PC-3 (cell line): ENCODE measurements at places on chromosomes 6 and 20.

DNA sequence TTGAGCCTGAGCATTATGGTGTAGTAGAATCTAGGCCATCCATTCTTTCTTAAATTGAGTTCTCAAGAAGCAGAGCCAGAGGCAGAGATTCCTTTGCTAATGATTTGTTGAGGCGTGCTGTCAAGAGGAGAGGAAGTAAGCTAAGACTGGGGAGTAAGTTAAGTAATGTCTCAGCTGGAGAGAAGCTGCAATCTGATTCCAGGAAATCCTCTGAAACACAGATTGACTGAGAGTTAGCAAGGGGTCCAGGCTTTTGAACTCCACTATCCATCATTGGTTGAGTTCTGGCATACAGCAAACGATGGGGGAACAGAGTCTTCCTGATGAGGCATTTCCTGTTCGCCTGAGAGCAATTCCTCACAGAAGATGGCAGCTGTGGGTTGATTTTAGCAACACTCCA lies 207.4 kb upstream of the RAB32 start:
- DNase-seq, result no peak

DNA sequence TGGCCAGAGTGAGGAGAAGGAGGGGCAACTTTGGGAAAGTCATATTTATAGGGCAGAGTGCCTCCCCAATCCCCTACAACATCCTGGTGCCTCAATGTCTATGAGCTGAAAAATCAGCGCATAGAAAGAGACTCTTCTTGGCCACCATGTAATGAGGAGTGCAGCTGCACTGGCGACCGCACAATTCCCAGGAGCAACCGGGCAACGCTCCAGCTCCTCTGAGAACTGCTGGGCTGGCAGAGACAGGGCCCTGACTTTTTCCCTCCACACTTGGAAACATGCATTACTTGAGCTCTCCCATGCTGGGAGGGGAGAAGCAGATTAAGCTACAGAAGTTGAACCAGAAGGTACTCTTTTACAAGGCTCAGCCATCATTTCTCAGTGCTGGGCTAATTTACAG lies 31.4 kb upstream of the MARCKS start:
- DNase-seq, result no peak

DNA sequence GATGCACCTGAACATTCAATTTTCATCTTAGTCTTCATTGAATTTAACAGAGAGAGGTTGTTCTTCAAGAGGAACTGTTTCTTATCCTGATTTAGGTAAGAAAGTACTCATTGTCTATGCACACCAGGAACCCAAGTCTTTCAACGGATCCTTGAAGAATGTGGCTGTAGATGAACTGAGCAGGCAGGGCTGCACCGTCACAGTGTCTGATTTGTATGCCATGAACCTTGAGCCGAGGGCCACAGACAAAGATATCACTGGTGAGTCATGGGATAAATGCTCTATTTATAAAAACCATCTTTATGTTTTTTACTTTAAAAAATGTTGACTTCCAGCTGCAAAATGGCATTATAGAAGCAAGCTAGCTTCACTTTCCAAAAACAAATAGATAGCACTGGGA lies 10.2 kb downstream of the NQO2 start:
- DNase-seq, result no peak

- no peak for DNase-seq
Measured at GRCh38 chr6:169225887-169226286, 27.8 kb downstream of the THBS2 start.

DNA sequence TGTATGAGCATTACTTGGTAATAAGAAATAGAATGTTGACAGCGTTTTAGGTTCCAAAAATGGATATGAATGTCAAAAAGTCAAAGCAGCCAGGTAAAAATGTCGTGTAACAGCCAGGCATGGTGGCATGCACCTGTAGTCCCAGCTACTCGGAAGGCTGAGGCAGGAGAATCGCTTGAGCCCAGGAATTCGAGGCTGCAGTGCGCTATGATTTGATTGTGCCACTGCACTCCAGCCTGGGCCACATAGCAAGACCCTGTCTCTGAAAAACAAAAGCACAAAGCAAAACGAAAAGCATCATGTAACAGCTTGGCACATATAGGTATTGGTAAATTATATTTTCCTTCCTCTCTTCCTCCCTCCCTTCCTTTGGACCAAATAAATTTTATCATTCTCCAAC lies 16.2 kb upstream of the FOXP4 start:
- DNase-seq, result no peak

- DNase-seq, result no peak
Measured at GRCh38 chr6:87297119-87297518, 25.3 kb upstream of the SMIM8 start.

- peak; percentile 85 for DNase-seq
Measured at GRCh38 chr6:56708810-56709597, 66.3 kb upstream of the DST start.

GRCh38 chr6:135819665-135820064 lies 31.8 kb upstream of the PDE7B start:
- no peak for DNase-seq

- DNase-seq, result no peak
Measured at GRCh38 chr6:134740027-134740373, 209.9 kb downstream of the ALDH8A1 start.

DNA sequence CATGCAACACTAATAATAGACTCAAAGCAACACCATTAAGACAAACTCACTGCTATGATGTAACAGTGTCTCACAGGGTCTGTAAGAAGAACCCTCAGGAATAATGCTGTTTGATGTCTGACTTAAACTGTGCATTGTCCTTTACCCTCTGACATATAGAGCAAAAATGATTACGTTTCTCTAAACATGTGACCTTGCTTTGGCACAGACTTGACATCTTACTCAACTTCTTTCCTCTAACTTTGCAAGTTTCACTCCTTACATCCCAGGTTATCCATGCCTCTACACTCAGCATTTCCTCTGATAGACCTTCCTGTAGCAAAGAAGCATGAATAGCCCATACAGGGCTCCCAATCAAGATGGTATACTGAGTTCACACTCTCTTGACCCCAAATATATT lies 252.7 kb downstream of the UST start:
- DNase-seq, result peak; percentile 44

DNA sequence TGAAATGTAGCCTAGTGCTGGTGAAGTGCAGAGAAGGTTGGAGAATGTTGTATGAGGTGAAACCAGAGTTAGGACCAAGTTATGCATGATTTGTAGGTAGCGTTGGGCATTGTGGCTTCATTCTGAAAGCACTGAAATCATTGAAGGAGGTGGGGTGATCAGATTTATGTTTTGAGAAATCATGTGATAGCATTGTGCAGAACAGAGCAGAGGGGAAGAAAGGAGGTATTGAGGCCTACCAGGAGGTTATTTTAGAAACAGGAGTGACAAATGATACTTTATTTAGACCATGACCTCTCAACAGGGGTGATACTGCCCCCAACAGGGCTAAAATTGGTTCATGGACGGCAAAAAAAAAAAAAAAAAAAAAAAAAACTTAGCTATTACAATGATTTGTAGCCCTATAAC lies 15.6 kb upstream of the HMGN3 start:
- DNase-seq, result no peak

- no peak for DNase-seq
Measured at GRCh38 chr6:106529438-106529837, 99.9 kb downstream of the RTN4IP1 start.

DNA sequence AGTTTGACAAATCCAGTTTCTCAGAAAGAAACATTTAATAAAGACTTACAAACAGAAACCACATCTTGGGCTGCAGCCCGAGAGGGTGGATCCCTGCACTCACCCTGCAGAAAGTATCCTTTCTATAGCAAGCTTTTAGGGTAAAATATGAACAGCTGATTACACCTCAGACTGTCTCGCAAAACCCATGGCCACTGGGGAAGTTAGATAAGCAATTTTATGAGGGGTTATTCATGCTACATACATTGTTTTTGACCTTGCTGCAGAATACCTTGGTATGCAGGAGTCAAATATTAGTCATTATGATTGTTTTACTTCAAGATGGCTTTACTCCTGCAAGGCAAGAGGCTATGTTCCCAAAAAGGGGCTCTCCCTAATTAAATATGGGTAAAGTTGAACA lies 126.9 kb downstream of the OR2B2 start:
- DNase-seq, result peak; percentile 72

DNA sequence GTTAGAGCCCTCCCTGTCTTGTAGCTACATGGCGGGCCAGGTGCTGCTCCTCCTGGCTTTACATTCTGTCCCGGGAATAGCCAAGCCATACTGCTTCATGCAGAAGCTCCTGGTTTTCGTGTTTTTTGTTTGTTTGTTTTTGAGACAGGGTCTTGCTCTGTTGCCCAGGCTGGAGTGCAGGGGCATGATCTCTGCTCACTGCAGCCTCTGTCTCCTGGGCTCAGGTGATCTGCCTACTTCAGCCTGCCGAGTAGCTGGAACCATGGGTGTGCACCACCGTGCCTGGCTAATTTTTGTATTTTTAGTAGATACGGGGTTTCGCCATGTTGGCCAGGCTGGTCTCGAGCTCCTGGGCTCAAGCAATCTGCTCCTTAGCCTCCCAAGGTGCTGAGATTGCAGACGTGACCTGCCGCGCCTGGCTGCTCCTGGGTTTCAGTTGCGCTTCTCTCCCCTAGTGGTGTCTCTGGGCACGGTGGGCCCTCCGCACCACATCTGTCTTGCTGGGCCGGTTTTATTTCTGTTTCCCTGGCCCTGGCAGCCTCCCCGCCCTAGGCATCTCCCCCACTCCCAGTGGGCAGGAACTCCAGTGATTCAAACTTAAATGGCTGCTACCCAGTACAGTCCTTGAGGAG lies 12.9 kb downstream of the CDYL start:
- no peak for DNase-seq

DNA sequence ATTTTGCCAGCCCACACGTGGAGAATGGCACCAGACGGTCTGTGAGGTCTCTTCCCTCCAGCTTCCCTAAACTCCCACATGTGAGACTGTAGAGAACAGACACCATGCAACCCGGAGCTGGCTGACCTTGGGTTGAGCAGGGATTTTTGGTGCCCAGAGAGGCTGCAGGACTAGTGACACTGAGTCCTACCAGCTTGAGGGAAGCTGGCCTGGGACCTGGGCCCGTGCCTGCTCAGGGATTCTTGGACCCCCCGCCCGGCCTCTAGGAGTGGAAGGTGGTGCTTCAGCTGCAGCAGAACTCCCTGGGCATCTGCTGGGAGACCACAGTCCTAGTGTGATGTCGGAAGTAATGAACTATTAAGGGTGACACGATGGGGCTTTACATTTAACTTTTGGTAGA lies 3.2 kb downstream of the PSMG4 start:
- no peak for DNase-seq

DNA sequence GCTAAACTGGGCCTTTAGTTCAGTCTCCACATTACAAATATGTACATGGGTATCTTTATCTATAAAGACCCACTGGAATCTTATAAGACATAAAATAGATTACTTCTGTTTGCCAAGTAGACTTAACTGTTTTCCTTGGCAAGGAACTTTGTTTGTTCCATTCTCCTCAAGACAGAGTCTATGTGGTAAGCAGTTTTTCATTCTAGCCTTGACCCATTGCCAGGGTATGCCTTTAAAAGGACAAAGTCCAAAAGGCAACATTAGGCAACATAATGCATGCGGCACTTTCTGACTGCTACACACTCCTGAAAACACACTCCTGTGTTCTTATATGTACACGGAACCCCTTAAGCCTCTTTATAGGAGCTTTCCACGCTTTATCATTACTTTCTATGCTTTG lies 20.4 kb downstream of the VNN1 start:
- DNase-seq, result peak; percentile 63

- DNase-seq, result peak; percentile 79
Measured at GRCh38 chr20:59074456-59074855, 31.9 kb upstream of the PRELID3B start.

DNA sequence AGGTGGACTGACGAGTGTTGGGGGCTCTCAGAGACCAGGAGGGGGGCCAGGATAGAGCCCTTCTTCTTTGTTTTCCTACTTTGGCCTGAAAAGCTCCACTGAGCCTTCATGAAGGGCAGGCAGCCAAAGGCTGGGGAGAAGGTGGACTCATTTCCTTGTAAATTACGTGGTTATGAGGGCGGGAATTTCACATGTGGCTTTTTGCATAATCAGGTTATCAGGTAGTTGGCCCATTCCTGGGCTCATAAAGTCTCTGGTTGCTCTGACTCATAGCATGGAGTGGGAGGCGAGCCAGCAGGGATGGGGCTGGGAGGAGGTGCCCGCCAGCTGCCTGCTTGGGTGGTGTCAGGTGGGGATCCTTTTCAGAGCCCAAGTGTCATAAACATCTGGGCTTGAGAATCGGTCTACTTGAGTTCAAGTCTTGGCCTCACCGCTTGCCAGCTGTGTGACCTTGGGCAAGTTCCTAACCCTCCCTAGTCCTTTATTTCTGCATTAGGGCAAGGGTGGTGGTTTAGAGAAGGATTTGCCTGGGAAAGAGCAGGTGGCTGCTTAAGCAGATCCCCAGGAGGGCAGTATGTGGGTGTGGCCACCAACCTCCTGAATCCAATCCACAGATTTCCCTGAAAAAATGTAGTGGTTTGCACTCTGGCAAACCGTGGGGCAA lies 26.5 kb upstream of the RNF24 start:
- peak; percentile 100 for DNase-seq

DNA sequence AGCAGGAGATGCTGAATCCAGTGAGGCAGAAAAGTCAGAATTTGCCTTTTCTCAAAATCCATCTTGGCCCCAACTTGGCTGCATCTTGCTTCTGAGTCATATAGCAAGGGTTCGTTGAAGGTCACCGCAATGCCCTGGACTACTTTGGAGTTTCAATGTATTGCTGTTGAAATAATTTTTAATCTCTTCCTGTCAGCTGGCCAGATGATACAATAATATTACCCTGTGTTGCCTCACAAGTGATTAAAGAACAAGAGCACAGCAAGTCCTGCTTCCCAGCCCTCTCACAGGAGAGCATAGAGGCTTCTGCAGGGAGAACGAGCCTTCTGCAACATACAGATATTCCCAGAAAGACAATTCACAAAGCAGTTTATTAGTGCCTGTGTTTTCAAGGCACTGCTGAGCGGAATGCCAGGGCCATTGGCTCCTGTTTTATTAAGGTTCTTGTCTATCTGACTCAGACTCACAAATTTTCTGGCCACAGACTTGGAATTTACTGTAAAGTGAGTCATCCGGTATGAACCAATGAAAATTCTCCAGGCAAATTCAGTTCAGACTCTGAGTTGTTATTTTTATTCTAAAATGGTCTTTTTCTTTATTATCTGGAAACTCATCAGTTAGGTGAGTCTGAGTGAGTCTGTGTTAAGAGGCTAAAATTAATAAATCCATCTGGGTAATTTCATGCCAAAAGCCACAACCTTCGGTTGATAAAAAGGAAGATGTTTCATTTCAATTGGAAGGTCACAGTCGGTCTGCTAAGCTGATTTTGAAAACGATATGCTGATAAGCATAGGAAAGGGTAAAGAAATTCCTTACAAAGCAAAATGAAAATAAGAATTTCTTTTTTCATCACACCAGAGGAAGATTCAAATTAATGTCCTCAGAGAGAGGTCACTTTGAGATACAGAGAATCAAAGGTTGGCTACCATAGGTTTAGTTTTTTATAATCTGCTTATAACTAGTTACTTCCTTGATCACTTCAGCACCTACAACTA lies 289.4 kb upstream of the STXBP5 start:
- peak; percentile 90 for DNase-seq

DNA sequence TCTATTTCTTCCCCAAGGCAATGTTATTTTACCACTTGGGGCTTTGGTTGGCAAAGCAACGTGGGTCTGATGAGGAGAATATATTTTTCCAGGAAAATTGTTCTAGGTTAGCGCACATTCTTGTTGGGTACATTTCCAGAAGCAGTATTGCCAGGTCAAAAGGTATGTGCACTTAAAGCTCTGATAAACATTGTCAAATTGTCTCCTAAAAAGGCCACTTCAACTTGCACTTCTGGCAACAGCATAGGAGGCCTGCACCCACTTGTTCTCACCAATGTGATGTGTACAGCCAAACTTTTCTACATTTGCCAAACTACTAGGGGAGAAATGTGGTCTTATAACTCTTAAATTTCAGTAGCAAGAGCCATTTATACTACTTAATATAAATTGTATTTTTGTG lies 197.5 kb upstream of the COL21A1 start:
- no peak for DNase-seq

- DNase-seq, result peak; percentile 26
Measured at GRCh38 chr20:43799150-43799711, 72.4 kb upstream of the GTSF1L start.
